ENCODE measurements at places on chromosomes 4 and X. TPM values are rescaled to one million over a fixed set of nuclear protein-coding genes. Genes with fewer than 3 reads are reported as not detected.

DNA sequence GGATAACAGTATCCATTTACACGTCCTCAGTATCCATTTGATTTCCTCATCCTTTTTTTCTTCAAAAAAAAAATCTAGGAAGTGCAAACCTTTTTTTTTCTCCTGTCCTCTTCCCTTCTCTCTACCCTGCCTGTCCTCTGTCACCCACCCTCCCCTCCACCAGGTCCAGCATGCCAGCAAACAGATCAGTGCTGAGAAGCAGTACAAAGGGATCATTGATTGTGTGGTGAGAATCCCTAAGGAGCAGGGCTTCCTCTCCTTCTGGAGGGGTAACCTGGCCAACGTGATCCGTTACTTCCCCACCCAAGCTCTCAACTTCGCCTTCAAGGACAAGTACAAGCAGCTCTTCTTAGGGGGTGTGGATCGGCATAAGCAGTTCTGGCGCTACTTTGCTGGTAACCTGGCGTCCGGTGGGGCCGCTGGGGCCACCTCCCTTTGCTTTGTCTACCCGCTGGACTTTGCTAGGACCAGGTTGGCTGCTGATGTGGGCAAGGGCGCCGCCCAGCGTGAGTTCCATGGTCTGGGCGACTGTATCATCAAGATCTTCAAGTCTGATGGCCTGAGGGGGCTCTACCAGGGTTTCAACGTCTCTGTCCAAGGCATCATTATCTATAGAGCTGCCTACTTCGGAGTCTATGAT is 1.7 kb downstream of the SLC25A4 start:
- no peak for DNase-seq

Gene SMIM14
- polyA plus RNA-seq: 60.8 TPM

Gene RPA4
- not detected for polyA plus RNA-seq

- DNase-seq: no peak
Observed at GRCh38 chr4:118923891-118924290, 35.2 kb downstream of the SYNPO2 start.

GRCh38 chr4:4659871-4660651 is 118.2 kb upstream of the STX18 start:
- DNase-seq: no peak

DNA sequence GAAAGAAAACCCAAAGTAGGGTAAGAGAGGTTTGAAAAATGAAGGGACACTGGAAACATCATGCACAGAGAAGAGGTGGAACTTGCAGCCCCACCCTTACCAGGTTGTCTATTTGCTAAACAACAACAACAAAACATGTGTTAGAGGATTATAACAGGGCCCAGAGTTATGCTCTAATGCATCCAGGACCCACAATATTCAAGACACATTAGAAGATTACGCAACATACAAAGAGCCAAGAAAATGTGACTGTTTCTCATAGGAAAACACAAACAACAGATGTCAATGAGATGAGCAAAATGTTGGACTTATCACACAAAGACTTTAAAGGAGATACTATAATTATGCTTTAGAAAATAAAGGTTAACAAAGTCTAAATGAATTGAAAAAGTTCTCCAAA is 128.5 kb downstream of the LRBA start:
- no peak for DNase-seq

Gene UCP1
- polyA plus RNA-seq: 0.11 TPM

Gene PAGE1
- polyA plus RNA-seq: not detected

- DNase-seq: no peak
Observed at GRCh38 chr4:53541577-53542206, 49.6 kb downstream of the LNX1 start.

DNA sequence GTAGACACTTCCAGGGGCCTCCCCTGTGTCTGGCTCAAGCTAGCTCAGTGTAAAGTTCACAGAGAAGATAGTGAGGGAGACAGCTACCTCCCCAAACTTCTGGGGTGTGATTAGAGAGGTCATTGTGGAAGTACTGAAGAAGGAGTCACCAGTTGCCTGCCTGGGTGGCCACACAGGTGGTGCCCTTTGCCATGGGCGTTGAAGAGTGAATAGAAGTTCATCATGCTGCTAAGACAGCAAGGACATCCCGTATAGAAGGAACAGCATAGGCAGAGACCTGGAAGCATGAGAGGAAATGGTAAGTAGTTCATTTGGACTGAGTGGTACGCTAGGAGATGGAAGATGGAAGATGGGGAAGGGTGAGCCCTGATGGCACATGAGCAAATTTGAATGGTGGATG is 110.1 kb downstream of the PJA1 start:
- no peak for DNase-seq

GRCh38 chr4:72319601-72320021 is 249.4 kb downstream of the ADAMTS3 start:
- DNase-seq: no peak

DNA sequence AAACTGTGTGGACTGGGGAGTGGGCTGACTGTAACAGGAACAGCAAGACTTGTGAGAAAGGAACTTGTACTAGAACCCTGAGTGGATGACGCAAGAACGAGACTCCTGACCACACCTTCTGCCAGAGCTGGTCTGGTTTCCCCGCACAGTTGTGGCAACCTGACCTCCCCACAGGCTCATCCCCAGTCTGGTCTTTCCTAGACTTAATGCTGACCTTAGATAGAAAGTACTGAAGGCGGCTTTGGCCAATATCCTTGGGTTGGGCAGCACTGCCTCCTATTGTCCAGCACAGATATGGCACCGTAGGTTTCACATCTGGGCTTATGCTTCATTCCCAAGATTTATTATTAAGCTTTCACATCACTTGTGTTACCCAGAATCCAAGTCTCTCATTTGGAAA is 137.8 kb upstream of the FRG1 start:
- DNase-seq: no peak

DNA sequence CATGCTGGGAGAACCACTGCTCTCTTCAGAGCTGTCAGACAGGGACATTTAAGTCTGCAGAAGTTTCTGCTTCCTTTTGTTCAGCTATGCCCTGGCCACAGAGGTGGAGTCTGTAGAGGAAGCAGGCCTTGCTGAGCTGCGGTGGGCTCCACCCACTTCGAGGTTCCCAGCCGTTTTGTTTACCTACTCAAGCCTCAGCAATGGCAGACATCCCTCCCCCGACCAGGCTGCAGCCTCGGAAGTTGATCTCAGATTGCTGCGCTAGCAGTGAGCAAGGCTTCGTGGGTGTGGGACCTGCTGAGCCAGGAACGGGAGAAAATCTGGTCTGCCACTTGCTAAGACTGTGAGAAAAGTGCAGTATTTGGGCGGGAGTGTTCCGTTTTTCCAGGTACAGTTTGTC is 118.9 kb downstream of the SLC10A6 start:
- DNase-seq: no peak

Gene HHIP
- 1.7 TPM for polyA plus RNA-seq

DNA sequence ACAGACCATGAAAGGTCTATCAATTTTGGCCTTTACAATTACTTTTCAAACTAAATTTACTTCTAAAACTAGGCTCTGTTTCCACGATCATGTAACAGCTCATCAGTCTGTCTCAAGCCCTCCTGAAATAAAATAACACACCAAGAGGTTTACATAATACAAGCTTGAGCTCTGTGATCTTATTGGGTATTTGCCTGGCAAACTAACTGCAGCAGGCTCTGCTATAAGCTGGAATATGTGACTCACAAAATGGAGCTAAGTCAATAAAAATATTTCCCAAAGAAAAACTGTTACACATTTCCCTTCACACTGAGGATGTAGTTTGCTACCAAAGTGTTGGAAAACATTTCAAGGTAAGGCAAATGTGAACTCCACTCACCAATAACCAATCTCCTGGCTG is 94.7 kb upstream of the GPM6B start:
- DNase-seq: no peak

Gene ARMCX4
- 17.8 TPM for polyA plus RNA-seq

DNA sequence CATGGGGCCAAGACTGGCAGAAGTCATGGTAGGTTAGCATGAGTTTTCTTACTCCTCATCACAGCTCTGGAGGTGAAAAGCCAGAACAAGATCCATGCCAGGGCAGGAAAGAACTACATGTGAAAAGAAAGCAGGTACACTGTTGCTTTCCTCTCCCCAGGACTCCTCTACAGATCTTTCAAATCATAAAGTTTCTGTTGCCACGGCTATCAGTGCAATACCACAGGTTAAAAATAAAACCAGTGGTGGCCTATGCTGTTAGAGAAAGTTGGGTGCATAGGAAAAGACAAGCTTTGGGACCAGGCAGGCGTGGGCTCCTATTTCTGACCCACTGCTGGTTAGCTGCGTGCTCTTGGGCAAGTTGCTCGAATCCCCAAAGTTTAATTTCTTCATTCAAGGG is 81.4 kb downstream of the SH3RF1 start:
- DNase-seq: no peak

- no peak for DNase-seq
Observed at GRCh38 chrX:30653415-30654131, at the start of gene GK. Gene GK (plus strand): TSS chrX:30653423. CDS start chrX:30653538, 115 bp downstream.

GRCh38 chr4:1871471-1872021 is 353 bp downstream of the NSD2 start:
- no peak for DNase-seq

- no peak for DNase-seq
Observed at GRCh38 chr4:117623326-117623725, 411.0 kb upstream of the NDST3 start.

- no peak for DNase-seq
Observed at GRCh38 chrX:139299309-139299708, 231.2 kb upstream of the F9 start.

GRCh38 chr4:100804576-100805360 is 286.9 kb upstream of the EMCN start:
- no peak for DNase-seq

DNA sequence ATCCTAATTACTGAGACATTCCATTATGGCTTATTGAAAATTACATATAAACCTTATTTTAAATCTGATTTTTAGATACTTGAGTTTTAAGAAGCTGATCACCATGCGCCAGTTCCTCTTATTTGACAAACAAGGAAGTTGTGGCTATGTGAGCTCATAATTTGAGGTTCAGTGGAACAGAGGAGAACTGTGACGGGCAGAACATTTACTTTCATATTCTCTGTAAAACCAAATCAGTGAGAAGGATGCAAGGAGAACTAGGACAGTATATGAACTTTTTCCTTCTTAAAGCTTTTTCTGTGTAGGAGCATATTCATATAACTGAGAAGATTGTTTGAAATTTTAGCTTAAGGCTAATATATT is 25.3 kb downstream of the STIM2 start:
- DNase-seq: no peak

- no peak for DNase-seq
Observed at GRCh38 chr4:71300964-71301363, 37.9 kb upstream of the SLC4A4 start.

Gene CTAG1B
- polyA plus RNA-seq: not detected

Gene TLR6
- polyA plus RNA-seq: 0.61 TPM

DNA sequence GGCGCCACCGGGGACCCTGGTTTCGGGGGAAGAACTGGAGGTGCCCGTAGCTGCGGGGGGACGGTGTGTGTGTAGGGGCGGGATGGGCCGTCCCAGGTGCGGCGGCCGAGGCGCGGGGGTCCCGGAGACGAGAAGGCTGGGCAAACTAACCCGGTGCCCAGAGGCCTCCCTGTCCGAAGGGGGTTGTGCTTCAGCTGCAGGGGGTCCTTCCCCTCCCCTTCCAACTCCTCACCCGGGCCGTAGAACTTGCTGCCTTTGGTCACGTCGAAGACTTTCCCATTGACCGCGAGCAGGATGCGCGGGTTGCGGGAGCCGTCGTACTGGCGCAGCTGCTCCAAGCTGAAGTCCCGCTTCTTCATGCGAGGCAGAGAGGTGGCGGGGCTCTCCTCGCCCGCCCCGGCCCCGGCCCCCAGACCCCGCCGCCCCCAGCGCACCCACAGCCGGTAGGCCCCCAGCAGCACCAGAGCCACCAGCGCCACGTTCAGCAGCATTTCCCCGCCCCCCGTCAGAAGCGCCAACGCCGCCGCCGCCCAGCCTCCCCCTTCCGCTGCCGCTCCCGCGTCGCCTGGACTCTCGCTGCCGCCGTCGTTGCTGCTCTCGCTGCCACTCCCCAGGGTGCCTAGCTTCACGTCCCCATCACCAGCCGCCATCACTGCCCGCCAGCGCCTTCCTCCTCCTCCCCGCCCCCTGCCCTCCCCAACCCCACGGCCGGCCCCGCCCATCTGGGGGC is at the start of gene PGRMC2:
Gene PGRMC2, minus strand, starts transcription at position 673 of the 730 bp plus-strand sequence. Its CDS starts 23 bp downstream, at position 650.
- no peak for DNase-seq

Gene MAGEA8
- polyA plus RNA-seq: not detected

- no peak for DNase-seq
Observed at GRCh38 chr4:123345137-123345934, 51.3 kb upstream of the SPRY1 start.

- no peak for DNase-seq
Observed at GRCh38 chr4:84862064-84862463, 104.4 kb downstream of the WDFY3 start.

DNA sequence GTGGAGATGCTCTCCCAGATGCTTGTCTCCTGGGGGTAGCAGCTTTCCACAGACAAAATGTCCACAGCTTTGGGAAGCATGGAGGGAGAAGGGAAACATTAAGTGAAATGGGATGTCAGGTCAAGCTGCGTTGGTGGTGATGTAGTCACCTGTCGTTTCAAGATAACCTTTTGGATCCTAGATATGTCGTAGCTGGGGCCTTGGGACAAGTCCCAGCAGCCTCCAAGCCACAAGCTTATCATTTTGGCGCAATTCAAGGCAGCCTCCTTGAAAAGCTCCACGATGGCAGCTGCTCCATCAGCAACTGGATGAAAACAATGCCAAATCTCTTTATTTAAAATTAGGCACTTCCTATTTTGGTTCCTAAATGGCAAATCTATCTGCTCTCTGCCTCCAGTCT is 52.0 kb downstream of the RTL9 start:
- no peak for DNase-seq

Data from right renal cortex interstitium (tissue), 3 donors.